ENCODE measurements at places on chromosomes 16 and 17.

GRCh38 chr16:6279286-6279685, 1053.4 kb upstream of the RBFOX1 start:
- no peak for DNase-seq

- no peak for DNase-seq
These were observed 218 bp downstream of the TNRC6C start for GRCh38 chr17:77958716-77959125.

GRCh38 chr16:80703131-80704071, 101.0 kb downstream of the CDYL2 start:
- no peak for DNase-seq

DNA sequence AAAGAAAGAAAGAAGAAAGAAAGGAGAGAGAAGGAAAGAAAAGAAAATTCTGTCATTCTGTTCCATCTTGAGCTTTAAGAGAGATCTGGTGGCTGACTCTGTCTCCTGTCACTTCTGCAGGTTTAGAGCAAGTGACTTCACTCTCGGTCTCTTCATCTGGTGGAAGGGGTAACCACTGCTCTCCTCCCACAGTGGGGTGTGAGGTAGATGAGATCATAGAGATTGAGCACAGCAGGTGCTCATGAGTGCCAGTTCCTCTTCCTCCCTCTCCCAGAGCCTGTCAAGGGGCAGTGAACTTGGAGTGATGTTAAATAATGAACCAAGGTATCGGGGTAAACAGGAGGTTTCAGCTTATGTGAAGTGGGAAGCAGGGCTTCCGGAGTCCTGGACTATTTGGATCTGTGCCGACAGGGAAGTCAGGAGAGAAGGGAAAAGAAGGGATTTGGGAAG, 47.7 kb downstream of the BEAN1 start:
- peak; percentile 94 for DNase-seq

- no peak for DNase-seq
These were observed 308.7 kb upstream of the TNRC6C start for GRCh38 chr17:77649717-77650211.

DNA sequence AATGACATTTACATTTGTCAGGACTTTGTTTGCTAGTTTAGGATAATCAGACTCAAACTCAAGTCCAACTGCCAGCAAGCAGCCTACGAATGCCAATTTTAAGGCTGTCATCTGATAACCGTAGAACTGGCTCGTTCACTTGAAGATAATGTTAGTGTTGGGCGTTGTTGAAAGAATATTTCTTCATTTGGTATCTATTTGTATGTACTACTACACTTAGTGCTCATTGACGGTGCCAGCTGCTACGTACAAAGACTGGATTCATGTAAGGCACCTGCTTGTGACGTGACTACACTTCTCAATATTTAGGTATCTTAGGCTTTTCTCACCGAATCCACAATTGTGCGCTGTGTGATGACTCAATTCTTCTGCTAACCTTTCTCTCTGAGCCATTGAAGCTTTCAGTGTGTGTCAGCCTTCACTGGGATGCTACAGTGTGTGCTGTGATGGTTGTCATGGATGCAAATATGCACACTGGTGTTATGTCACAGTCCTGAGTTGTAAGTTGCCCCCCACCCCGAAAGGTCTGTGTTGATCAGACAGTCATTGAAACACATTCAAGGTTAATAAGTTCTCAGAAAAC, 5.7 kb downstream of the ATP2C2 start:
- DNase-seq: no peak

GRCh38 chr16:87409153-87409552, 17.0 kb downstream of the MAP1LC3B start:
- DNase-seq: no peak

DNA sequence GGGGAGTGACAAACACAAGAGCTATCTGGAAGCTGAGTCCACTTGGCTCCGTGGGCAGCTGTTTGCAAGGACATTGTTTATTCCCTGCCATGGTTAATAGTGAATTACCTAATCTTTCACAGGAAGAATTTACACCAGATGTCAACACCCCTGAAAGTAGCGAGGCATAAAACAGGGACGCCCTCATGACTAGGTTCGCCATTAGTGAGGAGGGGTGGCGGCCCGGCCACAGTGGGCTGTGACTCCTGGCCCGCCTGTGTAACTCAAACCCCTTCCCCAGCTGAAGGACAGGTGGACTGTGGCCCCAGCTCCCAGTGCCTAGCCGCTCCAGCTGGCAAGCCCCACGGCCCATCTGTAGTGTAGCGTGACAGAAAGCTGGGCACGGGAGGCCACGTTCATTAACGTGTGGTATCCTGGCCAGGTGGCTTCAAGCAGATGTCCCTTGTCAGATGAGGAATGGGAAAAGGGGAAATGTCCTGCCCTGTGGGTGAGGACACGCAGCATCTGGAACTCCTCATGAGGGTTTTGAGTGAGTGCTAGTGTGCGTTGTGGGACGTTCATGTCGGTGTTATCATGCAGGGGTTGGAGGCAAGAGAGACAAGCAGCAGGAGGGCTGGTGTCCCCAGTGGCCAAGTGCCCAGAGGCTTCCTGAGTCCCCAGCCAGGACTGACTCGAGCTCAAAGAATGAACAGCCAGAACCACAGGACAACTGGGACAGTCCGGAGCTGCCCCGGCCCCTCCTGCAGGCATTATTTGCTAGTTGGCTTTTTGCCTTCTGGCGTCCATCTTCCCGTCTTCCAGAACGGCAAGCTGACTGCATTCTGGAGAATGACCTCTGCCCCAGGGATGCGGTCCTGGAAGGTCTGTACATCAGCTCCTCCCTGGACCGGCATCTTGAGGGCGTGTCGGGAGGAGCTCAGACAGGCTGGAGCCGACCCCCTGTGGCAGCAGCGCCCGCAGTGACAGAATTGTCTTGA, 19.2 kb downstream of the KDM8 start:
- DNase-seq: no peak

- DNase-seq: peak; percentile 71
These were observed 24.3 kb upstream of the ZNF750 start for GRCh38 chr17:82863941-82864712.

GRCh38 chr16:19883966-19884485, 622 bp downstream of the GPRC5B start:
- DNase-seq: no peak

- DNase-seq: peak; percentile 84
These were observed 7.4 kb downstream of the CDK5RAP3 start for GRCh38 chr17:47978324-47978723.

DNA sequence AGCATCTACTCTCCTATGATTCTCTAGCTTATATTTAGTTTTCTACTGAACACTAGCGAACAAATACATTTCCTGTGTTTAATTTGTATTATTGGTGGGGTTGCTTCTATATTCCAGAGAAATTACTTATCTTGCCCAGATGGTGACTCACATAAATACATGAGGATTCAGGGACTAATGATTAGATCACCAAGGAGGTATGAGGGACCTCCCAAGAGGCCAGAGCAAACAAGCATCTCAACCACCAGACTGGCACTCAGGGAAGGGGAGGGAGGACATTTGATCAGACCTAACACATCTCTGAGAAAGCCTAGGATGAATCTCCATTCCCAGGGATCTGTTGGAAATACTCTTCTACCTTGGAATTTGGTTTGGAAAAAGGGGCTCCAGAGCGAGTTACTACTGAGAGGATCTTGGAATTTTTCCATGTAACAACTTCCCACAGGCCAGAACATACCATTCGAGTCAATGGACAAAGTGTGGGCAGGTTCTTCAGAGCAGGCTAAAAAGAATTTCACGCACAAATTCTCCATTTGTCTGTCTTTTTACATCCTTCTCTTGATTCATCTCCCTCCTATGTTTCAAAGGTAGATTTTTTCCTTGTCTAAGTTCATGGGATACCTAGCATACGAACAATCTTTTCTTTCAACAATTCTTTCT, 262.6 kb upstream of the MYOCD start:
- DNase-seq: no peak

- DNase-seq: no peak
These were observed 24.9 kb downstream of the RAB11FIP3 start for GRCh38 chr16:450385-450784.

Data from NCI-H510A treated with DMSO at 0.1 percent for 48 hours (cell line).